Activated CD8-positive, alpha-beta memory T cell treated with anti-CD3 and anti-CD28 coated beads for 1 hour (primary cell): ENCODE measurements at places on chromosomes 5 and 9.

- DNase-seq = no peak
Measured at GRCh38 chr5:115342590-115343377, 46.3 kb upstream of the CCDC112 start.

GRCh38 chr9:73239570-73240265 lies 88.1 kb downstream of the ANXA1 start:
- no peak for DNase-seq

DNA sequence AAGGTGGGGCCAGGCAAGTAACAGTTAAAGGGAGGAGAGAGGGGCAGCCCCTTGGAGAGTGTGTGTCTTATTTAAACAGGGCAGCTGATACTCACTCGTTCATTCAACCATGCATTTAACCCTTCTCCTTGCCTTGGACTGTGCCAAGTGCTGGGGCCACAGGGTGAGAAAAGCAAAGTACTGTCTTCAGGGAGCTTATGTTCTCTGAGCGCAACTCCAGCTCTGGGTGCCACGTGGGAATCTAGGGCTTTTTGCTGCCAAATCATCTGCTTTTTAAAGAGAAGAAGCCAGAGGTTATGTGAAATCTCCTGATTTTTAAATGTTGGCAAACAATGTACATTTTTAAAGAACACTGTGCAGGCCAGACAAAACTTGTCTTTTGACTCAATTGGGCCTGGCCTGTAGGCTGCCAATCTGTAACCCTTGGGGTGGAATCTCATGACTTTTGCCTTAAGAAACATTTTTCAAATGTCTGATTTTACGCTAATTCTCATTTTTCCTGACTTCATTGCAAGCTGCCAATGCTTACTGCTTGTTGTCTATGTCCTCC lies 157.8 kb downstream of the NTRK2 start:
- no peak for DNase-seq

DNA sequence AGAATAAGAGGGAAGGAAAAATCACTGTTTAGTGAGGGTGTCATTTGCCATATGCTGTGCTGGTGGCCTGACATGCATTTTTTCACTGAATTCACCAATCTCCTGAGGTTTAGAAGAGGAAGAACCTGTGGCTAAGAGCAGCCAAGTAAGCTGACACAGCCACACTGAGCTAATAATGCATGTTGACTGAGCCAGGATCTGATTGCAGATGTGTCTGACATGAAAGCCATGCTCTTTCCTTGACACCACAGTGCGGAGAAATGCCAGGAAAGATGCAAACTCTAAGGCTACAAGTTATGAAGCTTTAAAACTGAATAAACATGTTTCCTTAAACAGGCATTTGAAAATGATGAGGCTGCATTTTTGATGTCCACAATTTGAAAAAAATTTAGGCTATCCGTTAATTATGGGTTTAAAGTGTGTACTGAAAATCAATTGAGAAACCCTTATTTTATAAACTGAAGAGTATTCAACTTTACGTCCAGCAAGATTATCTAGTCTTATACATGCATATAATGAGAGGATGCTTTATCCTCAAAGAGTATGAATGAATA lies 208.6 kb downstream of the FBN2 start:
- no peak for DNase-seq

- no peak for DNase-seq
Measured at GRCh38 chr9:129282731-129283211, 104.7 kb upstream of the IER5L start.

GRCh38 chr9:120944434-120944843 lies 17.8 kb upstream of the TRAF1 start:
- no peak for DNase-seq

DNA sequence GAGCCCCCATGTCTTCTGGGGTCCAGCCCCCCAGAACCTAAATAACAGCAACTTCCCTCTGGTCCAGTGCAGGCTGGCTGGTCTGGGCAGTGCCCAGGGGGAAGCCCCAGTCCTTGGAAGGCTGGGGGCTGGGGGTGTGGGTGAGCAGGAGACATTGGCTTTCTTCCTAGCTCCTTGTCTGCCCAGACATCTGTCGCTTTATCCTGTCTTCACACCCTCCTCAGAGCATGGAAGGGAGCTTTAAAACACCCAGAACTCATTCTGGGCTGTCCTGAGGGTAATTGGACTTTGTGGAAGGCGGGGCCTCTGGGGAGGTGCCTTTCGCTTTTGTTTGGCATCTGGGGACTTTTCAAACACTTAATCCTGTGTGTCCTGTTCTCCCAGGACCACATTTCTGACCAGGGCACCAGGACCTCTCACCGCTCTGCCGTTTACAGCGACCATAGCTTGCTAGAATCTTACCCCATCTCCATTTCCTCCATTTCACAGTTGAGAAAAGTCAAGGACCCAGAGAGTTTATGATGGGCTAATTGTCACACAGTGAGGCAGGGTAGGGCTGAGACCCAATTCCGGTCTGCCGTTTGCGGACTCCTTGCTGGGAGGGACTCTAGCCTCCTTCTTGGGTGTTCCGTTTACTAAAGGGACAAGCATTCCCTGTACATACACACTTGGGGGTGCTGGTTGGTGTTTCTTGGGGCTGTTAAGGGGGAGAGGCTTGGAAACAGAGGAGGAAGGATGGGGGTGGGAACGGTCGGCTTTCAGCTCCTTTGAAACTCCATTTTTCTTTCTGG lies 1.1 kb downstream of the GSN start:
- DNase-seq = no peak
